Aorta (tissue), 5 donors: ENCODE measurements at places on chromosomes 7 and 10. TPM values are rescaled to one million over a fixed set of nuclear protein-coding genes. Genes with fewer than 3 reads are reported as not detected.

- DNase-seq = no peak
These were observed 259.9 kb upstream of the ZMIZ1 start for GRCh38 chr10:78808736-78809367.

DNA sequence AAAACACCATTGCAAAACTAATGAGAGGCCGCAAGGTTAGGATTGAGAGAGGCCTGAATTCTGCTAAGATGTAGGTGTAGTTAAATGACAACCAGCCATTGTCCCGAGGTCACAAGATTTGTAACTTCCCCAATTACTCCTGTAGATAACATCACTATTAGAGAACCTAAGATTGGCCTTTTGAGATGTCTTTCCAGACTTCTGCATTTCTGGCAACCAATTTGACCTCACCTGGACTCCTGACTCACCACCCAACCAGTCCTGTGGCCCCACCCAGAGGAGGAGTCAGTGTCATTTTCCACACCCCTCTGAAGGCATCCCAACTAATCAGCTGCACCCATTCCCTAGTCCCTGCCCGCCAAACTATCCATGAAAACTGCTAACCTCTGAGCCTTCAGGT, 115.7 kb downstream of the PRKAG2 start:
- no peak for DNase-seq

DNA sequence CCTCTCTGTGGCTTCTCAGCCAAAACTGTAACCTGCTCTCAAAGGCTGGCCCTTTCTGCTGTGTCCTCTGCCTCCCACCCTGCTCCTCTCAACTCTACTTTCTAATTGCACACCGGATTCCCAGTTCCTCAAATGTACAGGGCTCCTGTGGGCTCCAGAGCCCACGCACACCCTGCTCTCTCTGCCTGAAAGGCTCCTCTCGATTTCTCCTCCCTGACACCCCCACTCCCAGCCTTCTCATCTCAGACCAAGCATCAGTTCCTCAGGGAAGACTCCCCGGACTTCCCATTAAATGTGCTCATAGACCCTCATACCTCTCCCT, 111.7 kb upstream of the STEAP1B start:
- DNase-seq = no peak

Gene KIF11
- total RNA-seq = 0.65 TPM

Gene ADRA2A
- total RNA-seq = 11.5 TPM

DNA sequence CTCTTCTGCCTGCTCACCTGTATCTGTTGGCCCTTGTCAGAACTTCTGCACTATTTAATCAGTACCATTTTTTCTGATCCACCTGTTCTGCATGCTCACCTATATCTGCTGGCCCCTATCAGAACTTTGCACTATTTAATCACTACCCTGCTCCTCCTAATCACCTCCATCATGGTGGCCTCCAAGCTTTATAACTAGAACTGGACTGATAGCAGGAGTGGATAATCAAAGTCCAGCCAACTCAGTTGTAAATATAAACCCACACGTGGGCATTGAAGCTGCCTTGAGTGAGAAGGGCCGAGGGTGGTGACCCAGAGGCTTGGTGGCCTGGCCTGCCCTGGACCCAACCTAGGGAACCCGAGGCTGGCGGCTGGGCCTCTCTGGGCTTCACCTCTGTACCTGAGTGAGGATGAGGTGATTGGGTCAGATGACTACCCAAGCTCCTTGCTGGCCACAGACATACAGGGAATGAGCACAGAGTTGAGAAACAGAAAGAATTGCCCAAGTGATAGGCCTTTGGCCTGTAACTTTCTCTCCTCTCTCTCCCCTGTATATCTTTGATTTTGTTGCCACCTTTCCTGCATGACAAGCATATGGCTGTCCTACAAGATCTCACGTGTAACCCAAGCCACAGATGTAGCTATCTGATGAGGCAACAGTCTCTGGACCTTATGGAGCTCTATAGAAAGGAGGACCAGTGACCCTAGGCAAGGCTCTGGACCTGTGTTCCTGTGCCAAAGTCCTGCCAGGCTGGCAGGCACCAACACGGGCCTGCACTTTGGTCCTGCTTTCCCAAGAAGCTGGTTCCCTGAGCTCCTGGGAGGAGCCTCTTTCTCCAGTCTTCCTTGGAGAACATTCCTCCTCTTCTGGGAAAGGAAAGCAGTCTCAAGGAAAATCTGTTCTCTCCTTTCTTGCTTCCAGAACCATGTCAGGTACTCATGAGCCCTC, 23.4 kb upstream of the FAM3C start:
- DNase-seq = no peak

Gene WDR86
- 2.8 TPM for total RNA-seq

Gene CLCN1
- not detected for total RNA-seq

- DNase-seq = no peak
These were observed 6.9 kb downstream of the LYZL1 start for GRCh38 chr10:29295813-29296212.

GRCh38 chr7:105715528-105715927, 134.2 kb upstream of the EFCAB10 start:
- no peak for DNase-seq

DNA sequence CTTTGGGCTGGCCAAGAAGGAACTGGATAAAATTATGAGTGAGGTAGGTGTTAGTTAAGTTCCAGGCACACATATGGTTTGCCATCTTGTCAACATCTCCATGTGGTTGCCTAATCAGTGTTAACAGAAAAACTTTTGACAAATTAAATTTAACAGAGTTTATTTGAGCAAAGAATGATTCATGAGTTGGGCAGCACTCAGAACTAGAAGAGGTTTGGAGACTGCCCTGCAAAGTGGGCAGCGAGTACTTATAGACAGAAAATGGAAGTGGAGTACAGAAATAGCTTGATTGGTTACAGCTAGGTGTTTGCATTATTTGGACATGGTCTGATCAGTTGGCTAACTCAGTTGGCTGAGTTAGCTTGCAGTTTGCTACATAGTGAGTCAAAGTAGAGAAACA, 37.5 kb upstream of the AGK start:
- no peak for DNase-seq
